ENCODE measurements at places on chromosomes 4 and X.

GRCh38 chr4:186566068-186566467, 10.7 kb upstream of the MTNR1A start:
- DNase-seq: no peak

DNA sequence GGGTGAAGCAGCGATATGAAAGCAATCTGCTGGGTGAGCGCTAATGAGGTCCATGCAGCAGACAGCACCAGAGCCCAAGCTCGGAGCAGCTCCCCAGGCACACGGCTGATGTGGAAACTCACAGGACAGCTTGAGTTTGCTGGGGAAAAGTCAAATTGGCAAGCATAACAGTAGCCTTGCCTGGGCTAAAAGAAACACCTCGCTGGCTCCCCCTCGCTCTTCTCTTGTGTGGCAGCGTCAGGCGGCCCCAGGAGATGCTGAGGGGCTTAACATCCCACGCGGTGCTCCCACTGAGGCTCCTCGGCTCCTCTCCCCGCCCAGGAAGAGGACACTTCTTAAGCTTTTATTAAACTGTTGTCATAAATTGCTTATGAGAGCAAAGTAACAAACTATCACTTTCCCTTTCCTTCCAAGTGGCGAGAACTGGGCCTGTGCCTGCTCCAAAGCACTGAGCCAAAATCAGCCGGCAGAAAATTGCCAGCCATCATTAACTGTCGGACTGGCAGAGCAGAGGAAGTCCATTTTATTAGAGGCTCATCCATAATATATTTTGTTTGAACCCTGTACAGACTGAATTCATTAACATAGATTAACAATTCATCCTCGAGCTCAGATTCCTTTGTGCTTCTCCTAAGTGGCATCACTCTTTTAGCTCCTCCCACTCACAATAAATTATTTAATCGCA, 111.4 kb downstream of the TSPAN5 start:
- no peak for DNase-seq

DNA sequence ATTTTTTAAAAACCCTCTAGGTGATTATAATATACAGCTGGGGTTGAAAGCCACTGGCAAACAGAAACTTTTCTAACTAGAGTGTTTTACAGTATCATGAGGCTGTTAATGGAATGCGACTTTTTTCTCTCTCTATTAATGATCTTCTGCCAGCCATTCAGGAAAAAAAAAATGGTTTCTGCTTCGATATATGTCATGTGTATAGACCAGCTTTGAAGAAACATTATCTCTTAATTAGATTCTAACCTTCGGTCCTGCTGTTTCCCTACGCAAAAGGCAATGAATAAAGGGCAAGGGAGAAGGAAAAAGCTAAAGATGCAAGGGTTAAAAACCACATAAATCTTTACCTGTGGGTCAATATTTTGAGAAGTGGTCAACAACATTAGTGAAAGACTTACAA, 1662.1 kb upstream of the TENM3 start:
- no peak for DNase-seq

DNA sequence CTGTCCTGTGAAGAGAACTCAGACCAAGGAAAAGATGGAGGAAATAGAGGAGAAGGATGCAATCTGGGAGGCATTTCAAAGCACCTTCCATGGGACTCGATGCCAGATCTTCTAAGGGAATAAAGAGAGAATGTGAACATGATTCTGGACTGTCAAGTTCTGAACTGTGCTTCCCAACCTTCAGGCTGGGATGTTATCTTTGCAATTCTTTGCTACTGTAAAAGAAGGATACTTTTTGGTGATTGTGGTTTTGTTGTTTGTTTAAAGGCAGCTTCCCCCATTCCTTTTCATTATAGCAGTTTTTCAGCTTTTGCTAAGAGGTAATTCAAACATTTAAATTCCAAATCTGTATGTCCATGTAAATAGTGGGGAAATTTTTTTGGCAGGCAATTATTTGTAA, 217.3 kb downstream of the NWD2 start:
- DNase-seq: no peak

DNA sequence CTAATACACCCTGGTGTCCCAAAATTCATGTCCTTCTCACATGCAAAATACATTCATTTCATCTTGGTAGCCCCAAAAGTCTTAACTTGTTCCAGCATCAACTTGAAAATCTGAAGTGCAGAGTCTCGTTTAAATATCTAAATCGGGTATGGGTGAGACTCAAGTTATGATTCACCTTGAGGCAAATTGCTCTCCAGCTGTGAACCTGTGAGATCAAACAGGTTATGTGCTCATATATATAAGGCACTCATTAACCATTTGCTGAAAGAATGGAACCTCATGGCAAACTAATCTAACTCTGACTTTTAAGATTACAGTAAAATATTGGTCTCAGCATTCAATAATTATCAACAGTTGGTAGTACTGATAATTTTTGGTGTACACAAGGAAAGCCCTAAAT, 55.5 kb downstream of the PDLIM5 start:
- DNase-seq: no peak

DNA sequence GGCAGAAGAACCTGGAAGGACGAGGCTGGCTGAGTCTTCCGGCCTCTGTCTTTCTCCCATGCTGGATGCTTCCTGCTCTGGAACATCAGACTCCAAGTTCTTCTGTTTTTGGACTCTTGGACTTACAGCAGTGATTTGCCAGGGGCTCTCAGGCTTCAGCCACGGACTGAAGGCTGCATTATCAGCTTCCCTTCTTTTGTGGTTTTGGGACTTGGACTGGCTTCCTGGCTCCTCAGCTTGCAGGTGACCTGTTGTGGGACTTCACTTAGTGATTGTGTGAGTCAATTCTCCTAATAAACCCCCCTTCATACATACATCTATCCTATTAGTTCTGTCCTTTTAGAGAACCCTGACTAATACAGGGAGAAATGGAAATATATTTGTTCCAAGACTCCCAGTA, 265.8 kb downstream of the PCDH18 start:
- no peak for DNase-seq

- DNase-seq: no peak
Measured at GRCh38 chr4:159129814-159130550, 27.1 kb downstream of the RAPGEF2 start.

DNA sequence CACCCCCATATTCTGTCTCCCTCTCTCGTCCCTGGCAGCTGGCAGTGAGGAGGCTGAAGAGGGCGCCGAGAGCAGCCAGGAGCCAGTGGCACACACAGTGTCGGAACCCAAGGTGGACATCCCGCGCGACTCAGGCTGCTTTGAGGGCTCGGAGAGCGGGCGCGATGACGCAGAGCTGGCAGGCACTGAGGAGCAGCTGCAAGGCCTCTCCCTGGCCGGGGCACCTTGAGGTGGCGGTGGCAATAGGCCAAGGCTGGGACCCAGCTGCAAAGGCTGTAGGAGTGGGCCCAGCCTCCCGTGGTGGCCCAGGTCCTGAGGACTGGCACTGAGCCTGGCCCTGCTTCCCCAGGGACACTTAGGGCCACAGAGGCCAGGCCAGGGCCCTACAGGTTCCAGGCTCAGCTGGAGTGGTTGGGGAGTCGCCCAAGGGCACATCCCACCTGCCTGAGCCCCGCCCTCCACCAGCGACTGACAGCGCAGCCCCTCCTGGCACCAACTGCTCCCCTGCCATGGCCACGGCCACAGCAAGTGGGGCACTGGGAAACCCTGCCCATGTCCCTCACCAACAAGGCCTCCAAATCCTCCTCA, 13.9 kb downstream of the SASH3 start:
- no peak for DNase-seq

- no peak for DNase-seq
Measured at GRCh38 chr4:25914670-25915352, 791 bp downstream of the SMIM20 start.

GRCh38 chr4:88858752-88859151, 161.1 kb upstream of the NAP1L5 start:
- no peak for DNase-seq

GRCh38 chrX:4754878-4755604, 1041.6 kb upstream of the PRKX start:
- DNase-seq: no peak

Data from stimulated activated CD4-positive, alpha-beta T cell treated with anti-CD3 and anti-CD28 coated beads, Interleukin-1b, Interleukin-23, amount 100 ng/mL, for 24 hours (primary cell).